ENCODE measurements at places on chromosomes 2 and 18.

- DNase-seq, result no peak
These were observed 63.3 kb upstream of the WDSUB1 start for GRCh38 chr2:159349674-159350299.

DNA sequence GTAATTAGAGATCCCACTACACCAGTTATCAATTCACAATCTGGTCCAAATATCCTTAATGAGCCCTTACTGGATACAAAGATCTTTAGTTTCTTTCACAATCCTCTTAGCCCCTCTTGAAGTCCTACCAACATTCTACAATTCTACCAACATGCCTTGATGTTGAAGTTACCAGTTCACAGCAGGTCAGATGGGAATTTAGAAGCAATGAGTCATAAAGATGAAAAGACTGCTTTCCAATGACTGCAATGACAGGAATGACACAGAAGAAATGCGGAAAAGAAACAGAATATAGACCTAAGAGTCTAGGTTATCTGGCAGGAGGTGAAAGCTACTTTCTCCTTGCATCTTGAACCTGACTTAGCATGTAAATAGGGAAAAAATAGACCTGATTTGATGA, 24.5 kb downstream of the RTTN start:
- peak; percentile 15 for DNase-seq

DNA sequence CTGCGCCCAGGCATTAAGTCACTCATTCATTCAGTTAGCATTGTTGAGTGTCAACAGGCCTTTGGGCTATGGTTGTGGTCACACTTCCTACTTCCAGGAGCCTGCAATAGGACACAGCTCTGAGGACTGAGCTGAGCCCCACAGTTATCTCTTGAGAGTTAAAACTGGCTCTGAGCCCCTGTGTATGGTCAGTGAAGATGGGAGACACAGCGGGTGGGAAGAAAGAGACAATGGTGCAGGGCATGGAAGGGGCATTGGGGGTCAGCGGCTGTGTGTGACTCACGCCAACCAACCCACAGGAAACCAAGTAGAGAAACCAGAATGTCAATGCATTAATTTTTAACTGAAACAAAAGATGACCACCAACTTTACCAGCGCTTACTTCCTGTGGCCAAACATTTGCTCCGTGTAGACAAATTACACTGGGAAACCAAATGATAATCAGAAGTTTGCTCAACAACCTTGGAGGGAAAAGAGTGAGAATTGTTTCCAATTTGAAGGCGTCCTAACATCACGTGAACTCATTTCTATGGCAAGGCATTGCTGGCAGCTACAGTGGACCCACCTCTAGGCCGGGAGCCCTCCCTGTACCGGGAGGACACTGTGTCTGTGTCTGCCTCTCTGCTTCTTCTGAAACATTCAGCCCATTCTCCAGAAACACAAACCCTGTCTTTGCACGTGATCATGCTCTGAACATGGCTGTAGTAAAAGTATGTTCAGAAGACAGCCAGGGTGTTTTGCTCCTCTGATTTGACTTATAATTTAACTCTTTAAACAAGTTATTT, 212.0 kb upstream of the ID2 start:
- no peak for DNase-seq

GRCh38 chr18:67301592-67301991, 214.9 kb downstream of the DSEL start:
- no peak for DNase-seq

DNA sequence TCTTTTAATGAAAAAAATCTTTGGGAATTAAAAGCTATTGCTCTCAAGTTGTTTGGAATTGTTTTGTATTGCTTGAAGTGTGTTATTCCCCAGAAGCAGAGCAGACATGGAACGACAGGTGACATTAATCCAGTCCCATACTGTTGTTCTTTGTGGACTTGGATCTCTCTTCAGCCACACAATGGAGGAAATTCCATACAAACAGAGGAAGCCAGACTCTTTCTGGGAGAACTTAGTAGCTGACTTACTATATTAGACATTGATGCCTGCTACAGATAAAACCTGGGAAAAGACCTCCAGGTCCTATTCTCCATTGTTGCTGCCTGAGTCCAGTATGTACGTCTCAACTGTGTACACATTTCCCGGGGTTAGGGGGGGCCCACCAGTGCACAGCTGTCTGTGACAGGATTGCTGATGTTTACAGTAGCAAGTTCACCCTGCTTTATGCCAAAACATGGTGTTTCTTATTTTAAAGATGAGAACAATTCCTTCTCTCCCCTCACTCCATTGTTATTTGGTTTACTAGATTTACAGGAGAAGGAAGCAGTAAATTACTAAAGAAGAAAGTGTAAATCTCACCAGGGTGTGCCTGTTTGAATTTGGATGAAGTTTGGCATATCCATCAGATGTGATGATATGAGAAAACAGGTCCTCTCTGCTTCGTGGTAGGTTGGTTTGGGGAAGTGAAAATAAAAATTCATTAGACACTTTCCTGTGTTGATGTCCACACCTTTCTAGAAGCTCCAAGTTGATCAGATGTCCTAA, 142.4 kb upstream of the RBBP8 start:
- DNase-seq, result no peak

DNA sequence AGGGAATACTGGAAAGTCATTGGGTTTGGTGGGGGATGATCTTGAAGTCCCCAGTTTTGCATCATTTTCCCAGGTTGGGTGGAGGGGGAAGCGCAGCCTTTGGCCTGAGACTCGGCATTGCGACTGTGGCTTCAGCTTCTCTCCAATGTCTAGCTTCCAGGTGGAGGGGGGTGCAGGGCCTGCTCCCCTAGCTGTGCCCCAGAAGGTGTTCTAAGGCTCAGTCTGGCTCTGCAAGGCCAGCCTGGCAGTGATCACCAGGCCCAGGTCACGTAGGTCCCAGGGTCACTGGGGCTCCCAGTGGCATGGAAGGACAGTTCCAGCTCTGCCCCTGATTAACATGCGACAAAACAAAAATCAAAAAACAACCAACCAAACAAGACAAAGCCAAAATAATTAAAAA, 56.9 kb upstream of the HAAO start:
- no peak for DNase-seq
